Stimulated activated CD8-positive, alpha-beta memory T cell treated with anti-CD3 and anti-CD28 coated beads, Interleukin-15, amount 100 ng/mL, for 4 hours (primary cell): ENCODE measurements at places on chromosomes 1 and 21.

DNA sequence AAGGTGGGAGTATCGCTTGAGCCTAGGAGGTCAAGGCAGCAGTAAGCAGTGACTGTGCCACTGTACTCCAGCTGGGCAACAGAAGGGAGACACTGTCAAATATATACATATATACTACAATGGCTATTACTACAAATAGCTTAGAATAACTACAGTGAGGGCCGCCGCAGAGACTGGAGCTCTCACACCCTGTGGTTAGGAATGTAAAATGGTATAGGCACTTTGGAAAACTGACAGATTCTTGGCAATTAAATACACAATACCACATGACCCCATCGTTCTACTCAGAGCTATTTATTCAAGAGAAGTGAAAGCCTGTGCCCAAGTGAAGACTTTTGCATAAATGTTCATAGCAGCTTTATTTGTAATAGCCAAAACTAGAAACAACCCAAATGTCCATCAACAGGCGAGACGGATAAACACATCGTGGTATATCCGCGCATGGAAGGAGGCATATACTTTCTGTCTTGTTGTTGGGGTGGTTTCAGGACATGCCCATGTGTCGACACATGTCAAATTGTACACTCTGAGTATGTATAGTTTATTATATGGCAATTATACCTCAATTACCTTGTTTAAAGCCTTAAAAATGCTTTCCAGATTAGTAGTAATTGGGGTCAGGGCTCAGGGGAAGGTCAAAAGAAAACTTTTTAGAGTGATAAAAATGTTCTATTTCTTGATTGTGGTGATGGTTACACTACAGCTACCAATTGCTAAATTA lies 123.4 kb downstream of the RIPK4 start:
- DNase-seq, result no peak

DNA sequence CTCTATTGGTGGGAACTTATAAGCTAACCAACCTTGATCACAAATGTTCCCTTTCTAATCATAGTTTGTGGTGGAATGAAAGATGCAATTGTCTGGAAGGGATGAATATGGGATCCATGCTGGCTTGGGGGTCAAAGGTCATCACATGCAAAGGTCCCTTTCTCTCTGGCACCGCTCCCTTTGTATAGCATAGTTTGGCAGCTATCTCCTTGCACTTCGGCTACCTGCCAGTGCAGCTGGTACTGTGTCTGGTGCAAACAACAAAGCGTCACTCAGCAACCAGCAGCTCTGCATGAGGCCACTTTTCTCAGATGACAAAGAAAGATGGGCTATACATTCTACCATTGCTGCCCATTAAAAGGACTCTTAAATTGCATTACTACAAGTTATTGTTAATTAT lies 188.2 kb upstream of the NFIA start:
- DNase-seq, result no peak

GRCh38 chr21:28516991-28517592 lies 475.6 kb downstream of the LTN1 start:
- peak; percentile 5 for DNase-seq

GRCh38 chr1:98323906-98324358 lies 337.6 kb upstream of the SNX7 start:
- DNase-seq, result no peak

GRCh38 chr1:17591814-17592430 lies 52.4 kb downstream of the ARHGEF10L start:
- no peak for DNase-seq

- DNase-seq, result no peak
These were observed 215.5 kb downstream of the RWDD3 start for GRCh38 chr1:95449516-95449915.

DNA sequence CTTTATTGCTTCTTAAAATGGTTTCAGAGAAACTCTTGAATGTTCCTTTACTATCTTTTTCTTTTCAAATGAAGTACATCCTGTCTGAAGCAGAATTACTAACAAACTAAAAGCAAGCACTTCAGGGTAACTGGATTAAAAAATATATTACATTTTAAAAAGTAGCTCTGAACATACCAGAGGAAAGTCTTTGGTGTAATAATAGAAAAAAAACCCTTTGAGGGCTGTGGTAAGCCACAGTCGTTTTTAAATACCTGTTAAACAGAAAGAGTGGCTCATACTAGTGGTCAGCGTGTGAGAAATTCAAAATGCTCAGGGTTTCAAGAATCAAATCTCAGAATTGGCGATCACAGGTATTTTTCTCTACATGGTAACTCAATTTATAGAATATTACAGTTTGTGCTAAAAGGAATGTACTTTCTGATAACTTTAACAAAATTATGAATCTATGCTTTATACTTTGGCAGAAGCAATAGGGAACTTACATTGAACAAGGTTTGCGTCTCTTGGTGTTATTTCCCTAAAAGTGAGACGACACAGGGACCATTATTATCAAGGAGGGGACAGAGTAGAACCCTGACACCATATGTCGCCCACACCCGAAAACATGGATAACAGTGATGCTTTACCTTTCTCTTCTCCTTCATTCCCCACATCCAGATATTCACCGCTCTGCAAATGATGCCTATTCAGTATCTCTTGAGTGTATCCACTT lies 97.0 kb upstream of the DPH5 start:
- no peak for DNase-seq

GRCh38 chr21:35134309-35134708 lies 85.2 kb upstream of the RUNX1 start:
- DNase-seq, result no peak

DNA sequence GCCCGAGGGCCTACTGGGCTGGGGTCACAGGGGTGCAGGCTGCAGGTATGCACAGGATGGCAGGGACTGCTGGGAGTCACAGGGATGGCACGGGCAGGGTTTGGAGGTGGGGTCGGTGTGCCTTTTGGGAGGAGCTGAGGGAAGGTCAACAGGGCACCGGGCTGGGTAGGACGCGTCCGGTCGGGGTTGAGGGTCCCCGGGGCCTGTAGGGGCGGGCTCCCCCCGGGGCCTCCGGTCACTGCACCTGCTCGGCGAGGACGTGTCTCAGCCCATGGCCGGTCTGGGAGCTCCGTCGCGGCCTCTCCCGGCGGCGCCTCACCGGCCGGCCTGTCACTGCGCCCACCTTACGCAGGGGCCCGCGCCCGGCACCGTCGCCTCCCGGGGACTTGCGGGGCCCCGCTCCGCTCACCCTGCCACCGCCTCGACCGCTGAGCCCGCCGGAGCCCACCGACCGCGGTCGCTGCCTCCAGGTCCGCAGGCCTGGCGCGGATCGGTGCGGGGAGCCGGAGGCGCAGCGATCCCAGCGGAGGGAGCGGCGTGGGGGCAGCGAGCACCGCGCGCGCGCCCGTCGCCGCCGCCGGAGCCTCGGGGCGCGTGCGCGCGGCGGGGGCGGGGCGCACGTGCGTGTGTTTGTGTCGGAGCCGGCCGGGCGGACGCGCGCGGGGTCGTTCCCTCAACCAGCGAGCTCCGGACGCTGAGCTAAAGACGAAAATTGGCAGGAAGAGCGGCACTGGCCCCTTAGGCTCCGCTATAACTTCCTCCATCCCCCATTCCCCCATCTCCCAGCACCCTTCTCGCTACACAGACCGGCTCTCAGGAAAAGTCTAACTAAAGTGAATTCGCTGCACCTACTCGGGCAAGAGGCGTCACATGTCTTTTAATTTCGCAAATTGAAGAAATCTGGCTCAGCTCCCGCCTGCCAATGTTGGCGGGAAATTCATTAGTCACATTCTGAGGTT lies at the start of gene AMIGO1:
Gene AMIGO1 (minus strand): TSS at position 552 of the 959 bp plus-strand sequence. CDS start 815 bp downstream, outside the sequence.
- peak; percentile 41 for DNase-seq

- no peak for DNase-seq
These were observed 4.6 kb downstream of the LRP8 start for GRCh38 chr1:53323316-53323715.

- DNase-seq, result no peak
These were observed 18.6 kb downstream of the HS2ST1 start for GRCh38 chr1:86933051-86933450.

DNA sequence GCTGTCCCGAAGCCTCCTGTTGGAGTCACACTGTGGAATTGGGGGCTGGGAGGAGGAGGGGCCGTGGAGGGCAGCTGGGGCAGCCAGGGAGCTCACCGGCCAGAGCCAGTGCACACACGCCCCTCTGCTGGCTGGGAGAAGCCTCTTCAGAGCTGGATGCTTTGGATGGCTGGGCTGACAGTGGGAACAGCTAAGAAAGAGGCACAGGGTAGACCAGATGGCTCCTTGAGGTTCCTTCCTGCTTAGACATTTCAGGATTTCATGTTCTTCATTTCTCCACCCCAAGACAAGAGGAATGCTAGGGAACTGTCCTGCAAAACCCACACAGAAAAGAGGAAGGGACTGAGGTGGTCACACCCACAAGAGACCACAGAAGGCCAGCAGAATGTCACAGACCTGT lies 254.8 kb upstream of the VAMP3 start:
- DNase-seq, result no peak
